ENCODE measurements at places on chromosomes 2 and 18.

DNA sequence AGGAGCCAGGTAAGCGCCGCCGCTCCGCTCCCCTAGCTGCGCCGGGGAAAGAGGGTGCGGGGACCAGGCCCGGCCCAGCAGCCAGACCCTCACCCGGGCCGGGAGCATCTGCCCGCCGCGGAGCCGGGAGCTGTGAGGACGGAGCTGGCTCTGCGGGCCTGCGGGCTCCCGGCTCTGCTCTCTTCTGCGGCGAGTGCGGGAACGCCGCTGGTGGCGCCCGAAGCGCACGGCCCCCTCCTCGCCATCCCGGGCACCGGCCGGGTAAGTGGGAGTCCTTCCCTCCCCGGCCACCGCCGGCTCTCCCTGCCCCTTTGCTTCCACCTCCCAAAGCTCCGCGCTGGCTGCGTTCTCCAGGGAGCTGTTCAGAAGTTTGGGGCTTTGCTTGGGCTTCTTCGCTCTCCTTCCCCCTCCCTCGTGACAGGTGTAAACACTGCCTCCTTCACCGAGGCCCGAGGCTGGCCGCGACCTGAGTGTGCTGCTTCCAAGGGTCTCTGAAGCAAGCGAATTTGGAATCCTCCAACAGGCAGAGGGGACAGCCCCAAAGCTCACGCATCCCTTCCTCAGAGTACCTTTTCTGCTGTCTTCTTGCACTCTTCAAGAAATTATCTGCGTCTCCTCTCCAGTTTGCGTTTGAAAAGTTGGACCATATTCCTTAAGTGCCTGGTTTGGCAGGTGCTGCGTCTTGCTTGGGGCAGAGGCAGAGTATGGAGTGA, 632 bp downstream of the AFTPH start:
- DNase-seq: no peak

DNA sequence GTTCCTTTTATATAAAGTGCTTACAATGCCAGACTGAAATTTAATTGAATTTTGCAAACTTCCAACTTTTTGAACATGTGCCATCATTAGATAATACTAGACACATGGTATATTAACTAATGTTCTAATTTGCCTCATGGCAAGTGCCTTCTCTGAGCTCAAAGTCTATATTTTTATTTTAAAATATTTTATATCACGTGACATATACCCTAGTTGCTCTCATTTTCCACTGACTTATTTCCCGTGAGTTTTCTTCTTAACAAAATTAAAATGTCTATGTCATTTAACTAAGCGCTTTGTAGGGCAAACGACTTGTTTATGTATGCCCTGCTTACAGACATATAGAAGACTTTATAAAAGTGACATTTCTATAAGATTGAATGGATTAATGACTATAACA, 509.6 kb upstream of the SYT4 start:
- DNase-seq: no peak

DNA sequence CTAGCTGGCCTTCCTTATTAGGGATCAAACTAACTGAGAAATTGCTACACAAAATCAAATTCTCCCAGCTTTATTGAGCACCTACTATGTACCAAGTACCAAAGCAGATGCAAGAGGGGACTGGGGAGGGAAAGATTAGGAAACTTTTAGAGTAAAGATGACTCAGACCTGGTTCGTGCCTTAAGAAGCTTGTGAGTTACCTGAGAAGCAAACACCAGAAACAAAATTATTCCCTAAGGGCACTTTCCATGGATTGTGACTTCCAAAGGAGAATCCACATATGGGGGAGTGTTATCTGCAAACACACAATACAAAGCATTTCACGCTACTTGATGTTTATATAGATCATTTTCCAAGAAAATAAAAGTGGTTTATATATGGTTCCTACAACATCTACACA, 326.9 kb upstream of the HNRNPA3 start:
- DNase-seq: no peak

DNA sequence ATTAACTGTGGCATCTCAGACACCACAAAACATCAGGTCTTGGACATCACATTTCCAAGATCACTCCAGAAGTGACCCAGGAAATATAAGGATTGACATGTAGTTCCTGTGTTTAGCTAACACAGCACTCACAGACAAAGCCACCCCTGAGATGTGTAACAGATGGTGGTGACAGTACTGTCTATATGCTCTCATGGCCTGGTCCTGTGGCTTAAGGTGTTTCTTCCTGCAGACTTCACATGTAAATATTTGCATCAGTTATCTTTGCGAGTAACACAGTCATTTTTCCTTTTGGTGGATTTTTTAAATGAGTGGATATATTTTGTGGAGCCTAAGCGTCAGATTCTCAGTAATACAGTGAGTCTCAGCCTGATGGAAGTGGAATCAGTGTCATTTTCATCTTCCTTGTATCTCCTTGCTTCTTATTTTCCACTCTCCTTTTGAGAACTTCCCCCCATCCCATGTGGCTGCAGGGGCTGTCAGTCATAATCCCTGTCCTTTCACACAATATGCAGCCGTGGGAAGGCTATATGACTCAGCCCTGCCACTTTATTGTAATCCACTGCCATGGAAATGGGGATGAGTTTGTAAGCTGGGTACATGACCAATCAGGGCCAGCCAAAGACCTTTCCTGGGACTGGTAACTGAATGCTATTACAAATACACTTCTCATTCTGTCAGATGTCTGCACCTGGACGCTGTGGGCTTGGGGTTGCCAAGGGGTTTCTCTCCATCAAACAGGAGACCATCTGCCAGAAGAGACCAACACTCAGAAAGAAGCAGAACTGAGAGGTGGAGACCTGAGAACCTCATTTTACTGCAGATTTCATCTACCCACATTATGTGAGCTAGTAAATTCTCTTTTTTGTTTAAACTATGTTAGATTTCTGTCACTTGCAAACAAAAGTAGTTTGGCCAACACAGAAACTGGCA, 74.3 kb downstream of the ICOS start:
- no peak for DNase-seq

GRCh38 chr2:143803936-143804335, 674.7 kb downstream of the ARHGAP15 start:
- DNase-seq: no peak

GRCh38 chr2:119659601-119660342, 19.2 kb upstream of the TMEM177 start:
- DNase-seq: no peak

DNA sequence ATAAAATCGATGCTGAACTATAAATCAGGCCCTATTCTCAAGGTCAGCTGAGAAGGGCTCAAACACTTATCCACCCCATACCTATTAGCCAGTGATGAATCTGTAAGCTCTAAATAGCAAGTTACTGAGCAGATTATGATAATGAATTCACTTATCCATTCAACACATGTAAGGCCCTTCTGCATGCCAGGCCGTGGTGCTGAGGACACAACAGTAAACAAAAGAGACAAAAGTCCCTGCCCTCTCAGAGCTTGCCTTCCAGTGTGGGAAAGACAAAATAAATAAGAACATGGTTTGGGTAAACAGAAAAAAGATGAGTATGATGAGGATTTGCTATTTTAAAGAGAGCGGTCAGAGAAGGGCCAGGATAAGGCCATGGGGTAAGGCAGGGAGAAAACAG, 11.7 kb downstream of the TTC32 start:
- no peak for DNase-seq

- no peak for DNase-seq
Measured at GRCh38 chr18:35892118-35892517, 80.4 kb upstream of the RMP24 start.

DNA sequence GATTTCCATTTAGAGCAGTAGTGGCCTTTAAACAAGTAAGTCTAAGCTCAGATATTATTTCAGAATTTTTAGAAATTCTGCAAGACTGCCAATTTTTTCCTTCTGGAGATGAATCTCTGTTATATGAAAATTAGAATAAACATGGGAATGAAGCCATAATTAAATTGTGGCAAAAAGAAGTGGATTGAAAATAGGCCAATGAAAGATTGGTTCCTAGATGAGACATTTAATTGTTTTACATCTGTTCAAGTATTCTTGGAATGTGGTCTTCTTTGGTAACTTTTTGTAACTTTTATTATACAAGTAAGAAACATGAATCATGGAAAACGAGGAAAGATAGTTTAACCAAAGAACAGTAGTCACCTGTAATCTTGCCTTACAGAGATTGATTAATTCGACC, 10.3 kb downstream of the CAD start:
- DNase-seq: no peak

- no peak for DNase-seq
Measured at GRCh38 chr18:59659508-59660170, 37.6 kb downstream of the CCBE1 start.

DNA sequence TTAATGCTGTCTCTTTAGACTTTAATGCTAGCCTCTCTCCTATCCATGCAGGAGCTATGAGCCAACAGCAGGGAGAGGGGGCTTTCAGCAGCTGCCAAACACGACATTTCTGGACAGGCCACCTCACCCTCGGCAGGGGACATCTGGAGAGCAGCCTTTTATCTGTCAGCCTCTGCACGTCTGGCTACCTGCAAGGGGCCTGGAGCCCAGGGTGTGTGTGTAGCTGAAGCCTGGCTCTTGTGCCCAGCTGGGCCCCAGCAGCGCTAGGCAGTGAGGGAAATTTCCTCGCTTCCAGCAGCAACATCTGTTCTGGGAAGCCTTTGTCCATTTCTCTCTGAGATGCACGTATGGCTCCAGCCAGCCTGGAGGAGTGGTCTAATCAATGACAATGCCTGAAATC, 728.7 kb upstream of the ID2 start:
- no peak for DNase-seq
